Activated CD4-positive, alpha-beta T cell treated with anti-CD3 and anti-CD28 coated beads, Interleukin-2, Interleukin-4, amounts not matched to agents 100 ng/mL and 50 ng/mL, durations not matched to agents 16 hours and 8 hours (primary cell): ENCODE measurements at places on chromosomes 16 and 17.
A peak's percentile ranks its signal among the peaks of the same experiment; 100 is the strongest.

DNA sequence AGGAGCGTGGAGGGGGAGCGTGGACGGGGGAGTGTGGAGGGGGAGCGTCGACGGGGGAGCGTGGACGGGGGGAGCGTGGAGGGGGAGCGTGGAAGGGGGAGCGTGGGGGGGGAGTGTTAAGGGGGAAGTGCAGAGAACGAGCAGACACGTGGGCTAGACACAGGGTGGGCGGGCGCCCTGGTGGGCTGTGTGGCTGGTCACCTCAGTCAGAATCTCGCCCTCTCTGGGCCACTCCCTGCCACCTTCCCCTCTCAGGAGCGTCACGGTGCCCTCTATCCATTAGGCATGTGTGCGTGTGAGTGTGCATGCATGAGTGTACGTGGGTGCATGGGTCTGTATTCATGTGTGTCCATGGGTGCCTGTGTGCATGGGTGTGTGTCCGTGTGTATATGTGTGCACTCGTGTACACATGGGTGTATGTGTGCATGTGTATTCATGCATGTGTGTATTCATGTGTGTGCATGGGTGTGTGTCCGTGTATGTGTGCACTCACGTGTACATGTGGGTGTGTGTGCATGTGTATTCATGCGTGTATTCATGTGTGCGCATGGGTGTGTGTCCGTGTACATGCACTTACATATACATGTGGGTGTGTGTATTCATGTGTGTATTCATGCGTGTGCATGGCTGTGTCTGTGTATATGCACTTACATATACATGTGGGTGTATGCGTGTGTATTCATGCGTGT is 49.3 kb upstream of the PABPN1L start:
- no peak for DNase-seq

DNA sequence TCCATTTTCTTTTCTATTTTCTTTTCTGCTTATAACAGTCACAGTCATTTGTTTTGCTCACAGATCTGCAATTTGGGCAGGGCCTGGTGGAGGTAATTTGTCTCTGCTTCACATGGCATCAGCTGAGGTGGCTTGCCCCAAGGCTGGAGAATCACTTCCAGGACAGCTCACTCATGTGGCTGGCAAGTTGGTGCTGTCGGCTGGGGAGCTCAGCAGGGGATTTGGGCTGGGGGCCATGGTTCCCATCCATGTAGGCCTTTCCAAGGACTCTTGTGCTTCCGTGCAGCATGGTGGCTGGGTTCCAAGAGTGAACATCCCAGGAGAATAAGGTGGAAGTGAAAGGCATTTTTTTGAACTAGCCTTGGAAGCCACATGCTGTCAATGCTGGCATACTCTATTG is 85.7 kb downstream of the MGAT5B start:
- DNase-seq: no peak

- no peak for DNase-seq
Observed at GRCh38 chr17:2264067-2264860, 39.3 kb downstream of the SMG6 start.

- DNase-seq: no peak
Observed at GRCh38 chr17:29587591-29587990, 1.9 kb downstream of the GIT1 start.

GRCh38 chr16:57134982-57135381 is 42.6 kb downstream of the CPNE2 start:
- DNase-seq: peak; percentile 19

- no peak for DNase-seq
Observed at GRCh38 chr17:15393414-15393813, 52.0 kb upstream of the TEKT3 start.

DNA sequence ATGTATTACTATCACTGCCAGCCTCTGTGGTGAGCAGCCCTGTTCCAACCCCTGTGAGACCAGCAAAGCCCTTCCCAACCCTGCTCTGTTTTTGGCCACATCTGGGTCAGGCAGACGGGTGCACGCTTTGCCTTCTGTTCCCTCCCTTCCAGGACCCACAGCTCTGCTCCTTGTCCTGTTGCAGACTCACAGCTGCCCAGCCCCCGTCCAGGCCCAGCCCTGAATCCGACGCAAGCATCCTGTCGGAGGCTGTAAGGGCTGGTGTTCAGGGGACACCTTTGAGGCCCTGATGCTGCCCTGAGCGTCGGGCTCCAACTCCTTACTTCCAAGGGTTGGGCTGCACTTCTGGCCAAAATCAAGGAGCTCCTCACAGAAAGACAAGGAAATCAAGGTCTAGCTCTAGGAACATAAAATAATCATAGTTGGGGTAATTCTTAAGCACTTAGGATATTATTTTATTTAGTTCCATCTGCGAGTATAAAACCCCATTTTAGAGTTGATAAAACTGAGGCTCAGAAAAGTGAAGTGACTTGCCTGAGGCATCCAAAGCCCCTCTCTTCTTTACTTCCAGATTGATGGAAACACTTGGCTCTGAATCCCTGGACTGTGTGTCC is 14.3 kb upstream of the SRCIN1 start:
- no peak for DNase-seq

DNA sequence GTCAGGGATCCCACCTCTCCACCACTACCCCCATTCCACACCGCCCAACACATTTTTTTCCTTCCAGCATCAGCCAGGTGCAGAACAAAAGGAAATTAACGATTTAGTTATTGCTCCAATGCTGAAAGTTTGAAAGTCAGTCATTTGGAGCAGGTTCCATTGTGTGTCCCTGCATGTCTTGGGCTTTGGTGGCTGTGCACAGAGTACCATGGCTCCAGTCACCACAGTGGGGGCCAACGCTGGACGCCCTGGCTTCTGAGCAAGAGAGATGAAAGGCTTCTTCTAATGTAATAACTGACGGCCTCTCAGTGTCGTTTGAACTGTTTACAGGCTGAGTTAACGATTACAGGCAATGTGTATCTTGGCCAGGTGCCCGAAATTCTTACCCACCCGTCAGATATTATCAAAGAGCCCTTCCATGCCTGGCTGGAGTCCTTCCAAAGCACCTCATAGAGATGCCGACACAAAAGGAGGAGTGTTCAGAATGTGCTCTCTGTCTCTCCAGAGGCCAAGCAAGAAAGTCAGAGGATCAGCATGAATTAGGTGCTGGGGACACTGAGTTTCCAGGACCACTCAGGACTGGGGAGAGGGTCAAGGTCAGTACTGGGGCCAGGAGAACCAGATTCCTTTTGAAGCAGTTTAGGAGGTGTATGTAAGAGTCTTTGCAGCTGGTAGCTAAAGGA is 25.9 kb downstream of the RNF43 start:
- no peak for DNase-seq

GRCh38 chr17:60993497-60993896 is 315.8 kb downstream of the BCAS3 start:
- no peak for DNase-seq

- no peak for DNase-seq
Observed at GRCh38 chr17:6713918-6714271, 726 bp upstream of the SLC13A5 start.

DNA sequence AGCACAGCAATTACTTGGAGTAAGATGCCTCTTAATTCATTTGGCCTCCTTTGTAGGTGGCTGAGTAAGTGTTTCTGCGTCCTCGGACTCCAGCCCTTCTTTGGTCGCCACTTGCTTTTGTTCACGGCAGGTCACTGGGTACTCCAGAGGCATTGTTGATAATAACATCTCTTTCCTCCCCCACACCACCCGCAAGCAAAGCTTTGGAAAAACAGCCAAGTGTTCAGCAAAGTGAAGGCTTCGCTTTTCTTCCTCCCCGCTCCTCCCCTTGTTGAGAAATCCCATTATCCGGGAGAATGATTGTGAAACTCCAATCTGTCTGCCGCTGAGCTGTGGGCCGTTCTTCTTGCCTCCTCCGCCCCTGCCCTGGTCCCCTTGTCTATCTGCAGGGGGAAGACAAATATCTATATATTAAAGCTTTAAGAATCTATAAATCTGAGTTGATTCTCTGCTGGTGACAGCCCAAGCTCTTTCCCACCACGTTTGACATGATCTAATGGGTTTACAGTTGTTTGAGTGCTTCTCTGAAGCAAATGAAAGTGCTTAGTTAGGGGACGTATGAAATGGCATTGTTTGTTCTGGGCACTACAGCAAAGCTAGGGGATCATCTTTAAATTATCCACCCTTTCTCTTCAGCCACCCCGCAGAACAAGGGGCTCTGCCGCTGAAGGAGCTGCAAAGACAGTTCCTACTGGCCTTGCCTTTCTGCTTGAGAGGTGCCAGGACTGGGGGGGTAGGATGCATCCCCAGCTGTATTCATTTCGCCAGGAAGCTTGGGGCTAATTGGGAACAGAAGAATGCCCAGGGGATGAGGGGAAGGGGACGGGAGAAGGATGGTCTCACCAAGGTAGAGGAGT is 167.1 kb downstream of the CCDC182 start:
- no peak for DNase-seq

- DNase-seq: peak; percentile 53
Observed at GRCh38 chr17:76816590-76817135, 51.5 kb upstream of the MGAT5B start.

DNA sequence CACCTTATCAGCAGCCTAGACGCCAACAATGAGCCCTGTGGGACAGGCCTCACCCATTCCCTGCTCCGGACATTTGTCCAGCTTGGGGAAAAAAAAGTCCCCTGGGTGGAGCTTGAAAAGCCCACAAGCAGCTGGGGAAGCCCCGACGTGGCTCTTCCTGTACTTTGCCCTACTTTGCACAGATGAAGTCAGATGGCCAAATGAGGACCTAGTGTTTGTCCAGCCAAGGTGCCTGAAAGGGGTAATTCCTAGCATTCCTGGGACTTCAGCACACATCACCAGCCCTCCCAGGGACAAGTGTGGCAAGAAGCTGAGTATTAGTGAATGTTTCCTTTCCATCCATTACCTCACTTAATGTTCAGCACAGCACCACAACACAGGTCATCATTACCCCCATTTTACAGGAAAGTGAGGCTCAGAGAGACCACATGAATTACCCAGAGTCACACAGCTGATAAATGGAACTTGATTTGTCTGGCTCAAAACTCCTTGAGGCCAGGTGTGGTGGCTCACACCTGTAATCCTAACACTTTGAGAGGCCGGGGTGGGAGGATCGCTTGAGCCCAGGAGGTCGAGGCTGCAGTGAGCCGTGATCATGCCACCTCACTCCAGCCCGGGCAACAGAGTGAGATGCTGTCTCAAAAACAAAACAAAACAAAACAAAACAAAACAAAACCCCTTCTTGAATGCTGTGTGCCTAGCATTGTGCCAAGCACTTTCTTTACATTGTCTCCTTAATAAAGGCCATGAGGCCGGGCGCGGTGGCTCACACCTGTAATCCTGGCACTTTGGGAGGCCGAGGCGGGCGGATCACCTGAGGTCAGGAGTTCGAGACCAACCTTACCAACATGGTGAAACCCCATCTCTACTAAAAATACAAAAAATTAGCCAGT is 19.9 kb upstream of the PLLP start:
- DNase-seq: no peak

DNA sequence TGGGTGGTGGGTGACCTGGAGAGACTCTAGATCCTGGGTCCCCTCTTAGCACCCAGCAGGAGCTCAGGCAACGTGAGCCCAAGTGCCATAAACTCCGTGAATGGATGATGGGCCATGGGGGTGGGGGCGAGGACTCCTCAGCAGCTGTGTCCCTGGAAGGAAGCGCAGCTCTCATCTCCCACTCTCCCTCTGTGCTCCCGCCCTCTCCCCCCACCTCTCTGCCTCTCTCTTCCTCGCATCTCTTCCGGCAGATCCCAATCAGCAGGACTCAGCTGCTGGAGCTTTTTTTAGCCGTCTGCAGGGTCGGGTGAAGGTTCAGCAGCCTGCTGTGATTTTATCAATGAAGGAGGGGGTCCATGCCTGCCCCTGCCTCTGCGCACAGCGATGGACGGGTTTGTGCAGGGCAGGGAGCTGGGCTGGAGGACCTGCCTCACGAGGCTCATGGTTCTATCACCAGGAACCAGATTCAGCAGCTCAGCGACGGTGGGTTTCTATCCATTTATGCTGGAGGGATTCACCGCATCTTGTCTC is 8.3 kb downstream of the CCR7 start:
- DNase-seq: no peak

GRCh38 chr16:12317121-12317810 is 340.7 kb downstream of the SNX29 start:
- no peak for DNase-seq

DNA sequence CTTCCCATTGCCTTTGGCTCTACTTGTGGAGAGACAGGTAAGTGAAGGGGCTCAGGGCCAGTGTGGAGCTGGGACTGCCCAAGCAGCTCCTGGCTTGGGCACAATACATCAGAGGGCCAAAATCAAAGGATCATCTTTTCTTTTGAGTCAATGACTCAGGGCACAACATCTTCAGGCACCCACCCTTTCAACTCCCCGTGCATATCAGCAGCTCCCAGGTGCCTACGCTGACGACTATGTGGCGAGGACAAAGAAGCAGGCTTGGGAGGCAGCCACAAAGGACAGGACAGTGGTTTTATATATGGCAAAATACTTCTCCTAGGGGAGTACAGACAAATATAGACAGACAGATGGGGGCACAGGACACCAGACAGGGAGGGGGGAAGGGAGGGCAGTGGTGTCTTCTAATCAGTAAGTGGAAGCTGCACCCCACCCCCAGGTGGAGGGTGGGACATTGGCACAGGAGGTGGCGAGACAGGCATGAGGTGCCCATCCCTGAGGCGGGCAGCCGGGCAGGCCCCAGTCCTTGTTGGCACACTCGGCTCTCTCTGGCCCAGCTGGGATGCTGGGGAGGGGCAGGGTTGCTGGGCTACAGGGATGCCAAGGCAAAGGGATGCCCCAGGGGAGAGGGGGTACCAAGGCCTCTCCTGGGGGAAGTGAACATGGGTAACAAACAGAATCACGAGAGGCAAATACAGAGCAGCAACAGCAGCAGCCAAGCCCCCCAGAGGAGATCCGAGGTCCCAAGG is 7.7 kb upstream of the ARL5C start:
- no peak for DNase-seq

GRCh38 chr17:42844761-42845555 is 578 bp downstream of the AOC2 start:
- DNase-seq: no peak

DNA sequence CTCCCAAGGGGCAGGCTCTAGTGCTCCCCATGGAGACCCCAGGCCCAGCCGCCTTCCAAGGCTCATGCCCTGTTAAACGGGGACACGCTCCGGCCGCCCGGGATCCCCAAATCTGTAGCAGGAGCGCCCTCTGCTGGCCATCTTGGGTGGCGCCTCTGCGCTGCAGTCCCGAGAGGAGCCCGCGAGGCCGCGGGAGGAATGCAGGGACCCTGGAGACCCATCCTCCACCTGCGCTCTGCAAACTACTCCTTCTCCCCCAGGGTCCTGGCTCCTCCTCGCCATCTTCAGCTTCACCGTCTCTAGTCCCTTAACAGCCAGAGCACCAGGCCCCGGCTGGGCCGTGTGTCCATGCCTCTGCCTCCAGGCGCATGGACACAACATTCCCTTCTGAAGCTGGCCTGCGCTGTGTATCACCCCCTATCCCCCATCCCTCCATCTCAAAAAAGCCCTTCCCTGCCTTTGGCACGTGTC is 23.6 kb upstream of the KRT17 start:
- DNase-seq: peak; percentile 89

- DNase-seq: no peak
Observed at GRCh38 chr16:265002-265529, 10.7 kb downstream of the RGS11 start.
